CD4-positive, alpha-beta T cell treated with Interferon alpha-2 for 1 hour (primary cell): ENCODE measurements at places on chromosomes 3 and 15.

- no peak for DNase-seq
Observed at GRCh38 chr3:149356044-149356592, 21.3 kb downstream of the TM4SF1 start.

GRCh38 chr15:34757262-34757661 lies 2.5 kb upstream of the GJD2 start:
- DNase-seq = no peak

DNA sequence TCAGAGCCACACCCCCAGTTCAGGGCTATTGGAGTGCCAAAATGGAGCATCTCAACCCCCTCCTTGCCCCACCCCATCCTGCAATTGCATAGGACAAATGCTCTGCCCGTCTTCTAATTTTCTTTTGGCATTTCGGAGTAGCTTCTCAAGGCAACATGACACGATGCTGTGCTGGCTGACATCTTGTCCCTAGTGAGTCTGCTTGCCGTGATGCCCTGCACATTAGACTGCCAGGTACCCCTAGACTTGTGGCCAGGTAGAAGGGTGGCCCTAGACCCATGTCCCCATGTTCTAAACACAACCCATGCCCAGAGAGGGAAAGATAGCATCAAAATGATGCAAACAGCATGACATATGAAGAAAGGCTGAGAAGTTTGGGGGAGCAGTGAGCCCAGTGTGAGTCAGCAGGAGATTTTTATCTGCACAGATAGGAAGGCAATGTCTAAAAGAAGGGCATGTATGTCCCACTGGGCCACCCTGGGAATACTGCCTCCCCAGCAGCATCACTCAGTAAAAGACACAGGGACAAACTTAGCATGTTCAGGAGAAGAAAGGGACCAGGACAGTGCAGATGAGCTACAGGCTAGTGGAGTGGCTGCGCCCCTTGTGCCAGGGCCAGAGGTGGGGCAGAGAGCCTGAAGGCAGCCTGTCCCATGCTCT lies 36.8 kb downstream of the CA12 start:
- DNase-seq = no peak

- DNase-seq = no peak
Observed at GRCh38 chr3:132818251-132818650, 96.0 kb upstream of the NPHP3 start.

DNA sequence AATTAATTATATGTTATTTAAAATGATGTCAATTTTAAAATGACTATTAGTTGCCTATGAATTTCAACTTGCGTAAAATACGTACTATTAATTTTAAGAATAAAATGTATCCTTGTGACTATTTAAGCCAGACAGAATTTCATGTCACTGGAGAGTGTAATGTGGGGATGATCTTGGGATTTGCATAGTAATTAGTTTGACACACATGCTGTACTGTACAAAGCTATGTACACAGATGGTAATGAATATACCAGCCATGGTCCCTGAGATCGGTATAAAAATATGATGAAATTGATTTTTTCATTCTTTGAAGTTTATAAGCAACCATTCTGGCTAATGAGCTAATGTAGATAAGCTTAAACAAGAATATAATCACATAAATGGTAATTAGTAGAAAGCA lies 134.4 kb upstream of the ROBO1 start:
- no peak for DNase-seq

- DNase-seq = no peak
Observed at GRCh38 chr15:32718821-32719716, 1.3 kb downstream of the GREM1 start.

DNA sequence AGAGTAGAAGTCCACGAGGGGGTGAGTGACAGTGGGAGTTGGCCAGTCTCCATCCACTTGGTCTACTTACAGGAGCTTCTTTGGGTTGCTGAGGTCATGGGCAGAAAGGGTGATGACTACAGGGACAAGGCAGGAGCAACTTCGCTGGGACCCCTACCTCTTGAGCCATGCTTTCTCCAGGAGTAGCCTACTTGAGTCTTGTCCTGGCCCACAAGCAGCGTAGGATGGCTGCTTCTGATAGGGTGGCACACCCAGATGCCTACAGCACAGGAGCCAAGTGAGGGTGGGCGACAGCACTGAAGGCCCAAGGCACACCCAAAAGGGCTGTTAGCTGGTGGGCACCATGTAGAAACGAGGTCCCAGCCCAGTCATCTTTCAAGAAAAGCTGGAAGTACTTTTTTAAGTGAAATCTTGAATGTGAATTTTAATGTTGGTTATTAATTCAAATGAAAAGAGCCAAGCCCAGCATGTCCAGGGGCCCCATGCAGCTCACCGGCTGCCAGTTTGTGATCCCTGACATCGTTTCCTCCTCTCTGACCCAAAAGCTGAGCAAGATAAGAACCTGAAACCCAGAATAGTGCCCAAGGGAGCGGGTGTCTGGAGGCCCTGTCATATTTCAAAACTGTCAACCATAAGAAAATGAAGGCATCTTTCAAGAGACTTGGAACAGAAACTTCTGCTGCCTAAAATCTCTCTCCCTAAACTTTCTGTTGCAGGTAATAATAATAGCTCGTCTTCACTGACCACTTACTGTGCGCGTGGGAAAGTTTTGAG lies 2.2 kb upstream of the CPEB1 start:
- DNase-seq = no peak

GRCh38 chr15:71773206-71773859 lies 37.0 kb upstream of the NR2E3 start:
- no peak for DNase-seq

GRCh38 chr3:49775538-49775937 lies 10.8 kb downstream of the IP6K1 start:
- DNase-seq = no peak

GRCh38 chr15:52164631-52165265 lies 26.4 kb downstream of the GNB5 start:
- DNase-seq = no peak

GRCh38 chr3:77158730-77159581 lies 119.1 kb downstream of the ROBO2 start:
- DNase-seq = no peak

DNA sequence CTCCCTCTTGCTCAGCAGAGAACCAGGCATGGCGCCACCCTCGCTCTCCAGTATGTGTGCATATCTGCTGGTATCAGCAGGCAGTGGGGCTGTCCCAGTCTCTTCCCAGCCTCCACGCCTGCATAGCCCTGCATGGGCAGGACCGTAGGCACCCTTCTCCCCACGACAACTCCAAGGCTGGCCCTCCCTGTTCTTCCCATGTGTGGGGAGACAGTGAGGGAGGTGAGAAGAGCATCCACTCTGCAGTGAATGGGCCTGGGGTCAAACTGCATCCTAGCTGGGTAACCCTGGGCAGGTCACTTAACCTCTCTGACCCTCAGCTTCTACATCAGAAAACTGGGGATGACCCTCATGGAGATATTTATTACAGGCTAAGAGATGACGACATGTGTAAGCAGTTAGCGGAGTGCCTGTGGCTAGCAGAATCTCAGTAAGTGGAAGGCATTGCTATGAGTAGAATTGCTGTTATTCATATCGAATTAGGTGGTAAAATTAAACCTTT lies 13.3 kb upstream of the SSUH2 start:
- DNase-seq = no peak

- DNase-seq = no peak
Observed at GRCh38 chr15:96431786-96432185, 101.3 kb downstream of the NR2F2 start.

DNA sequence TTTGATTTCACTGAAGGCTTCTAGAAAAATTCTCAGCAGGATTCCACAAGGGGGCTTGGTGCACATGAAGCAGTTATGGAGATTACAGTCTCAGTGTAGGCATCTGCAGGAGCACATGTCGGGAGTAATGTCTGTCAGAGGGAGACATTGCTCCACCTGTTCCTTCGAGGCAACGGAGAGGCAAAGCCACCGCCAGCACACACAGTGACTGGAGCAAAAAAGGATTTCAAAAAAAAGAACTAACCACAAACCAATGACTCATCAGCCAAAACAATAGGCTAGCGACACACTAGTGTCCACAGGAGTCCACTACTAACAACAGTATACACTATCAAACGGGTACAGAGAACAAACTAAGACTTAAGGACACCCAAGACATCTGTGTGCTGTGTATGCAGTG lies 68.9 kb downstream of the NPTN start:
- no peak for DNase-seq

GRCh38 chr15:57462381-57462780 lies 86.1 kb downstream of the CGNL1 start:
- no peak for DNase-seq

- no peak for DNase-seq
Observed at GRCh38 chr3:64741341-64741740, 53.5 kb upstream of the ADAMTS9 start.

GRCh38 chr3:85862893-85863455 lies 904.2 kb downstream of the CADM2 start:
- DNase-seq = no peak

GRCh38 chr3:173660645-173661299 lies 263.2 kb downstream of the NLGN1 start:
- no peak for DNase-seq

DNA sequence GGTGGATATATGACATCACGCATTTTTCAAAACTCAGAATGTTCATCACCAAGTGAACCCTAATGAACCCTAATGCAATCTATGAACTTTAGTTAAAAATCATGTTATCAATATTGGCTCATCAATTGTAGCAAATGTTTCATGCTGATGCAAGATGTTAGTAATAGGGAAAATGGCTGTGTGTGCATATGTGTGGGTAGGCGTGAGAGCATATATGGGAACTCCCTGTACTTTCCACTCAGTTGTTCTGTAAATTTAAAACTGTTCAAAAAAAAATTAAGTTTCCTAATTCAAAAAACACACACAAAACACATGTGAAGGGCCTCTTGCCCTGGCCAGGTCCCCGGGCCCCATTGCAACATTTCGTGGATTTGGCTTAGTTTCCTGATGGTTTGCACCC lies 89.7 kb upstream of the PROK2 start:
- no peak for DNase-seq

DNA sequence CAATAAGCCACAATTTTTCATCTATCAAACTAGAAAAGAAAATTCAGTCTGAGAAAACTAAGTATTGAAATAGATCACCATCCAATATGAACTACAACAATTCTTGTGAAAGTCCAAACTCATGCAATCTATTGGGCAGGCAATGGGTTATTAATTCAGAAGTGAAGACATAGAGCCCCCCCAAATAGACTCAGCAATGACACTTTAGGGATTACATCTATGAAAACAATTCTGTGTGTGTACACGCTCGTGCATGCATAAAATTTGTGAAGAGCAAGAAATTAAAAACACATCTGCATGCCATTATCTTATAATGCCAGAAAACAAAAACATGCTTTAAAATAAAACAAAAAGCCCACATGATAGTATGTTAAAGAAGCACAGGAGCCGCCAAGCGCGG lies 151.3 kb downstream of the NR1I2 start:
- no peak for DNase-seq

GRCh38 chr3:83514130-83514914 lies 1444.5 kb upstream of the CADM2 start:
- DNase-seq = no peak

DNA sequence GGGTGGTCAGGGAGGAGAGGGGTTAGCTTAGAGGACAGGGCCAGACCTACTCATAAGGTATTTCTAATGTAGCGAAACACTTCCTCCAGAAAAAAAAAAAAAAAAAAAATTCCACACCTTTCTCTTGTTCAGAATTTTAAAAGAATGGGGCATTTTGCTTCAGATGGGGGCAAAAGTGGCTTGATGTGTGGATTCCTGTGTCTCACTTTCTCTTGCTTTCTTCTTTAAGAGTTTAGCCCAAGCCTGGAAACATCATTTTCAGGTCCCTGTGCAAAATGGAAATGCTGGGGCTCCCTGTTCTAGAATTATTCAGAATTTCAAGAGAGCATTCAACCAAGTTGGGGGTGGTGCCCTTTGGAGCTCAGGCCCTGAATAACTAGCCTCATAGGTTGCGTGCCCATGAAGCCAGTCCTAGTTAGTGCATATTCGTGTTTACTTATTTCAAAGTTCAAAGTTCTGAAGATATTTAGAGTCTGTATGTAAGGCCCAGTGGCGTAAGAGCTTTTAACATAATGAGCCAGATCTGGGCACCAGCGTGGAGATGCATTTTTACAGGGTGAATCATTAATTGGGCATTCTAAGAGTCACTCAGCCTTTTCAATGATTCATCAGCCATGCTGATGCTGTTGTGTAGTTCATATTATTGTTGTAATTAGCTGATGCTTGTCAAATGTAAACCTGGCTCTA lies 104.5 kb downstream of the RPLP1 start:
- DNase-seq = no peak

DNA sequence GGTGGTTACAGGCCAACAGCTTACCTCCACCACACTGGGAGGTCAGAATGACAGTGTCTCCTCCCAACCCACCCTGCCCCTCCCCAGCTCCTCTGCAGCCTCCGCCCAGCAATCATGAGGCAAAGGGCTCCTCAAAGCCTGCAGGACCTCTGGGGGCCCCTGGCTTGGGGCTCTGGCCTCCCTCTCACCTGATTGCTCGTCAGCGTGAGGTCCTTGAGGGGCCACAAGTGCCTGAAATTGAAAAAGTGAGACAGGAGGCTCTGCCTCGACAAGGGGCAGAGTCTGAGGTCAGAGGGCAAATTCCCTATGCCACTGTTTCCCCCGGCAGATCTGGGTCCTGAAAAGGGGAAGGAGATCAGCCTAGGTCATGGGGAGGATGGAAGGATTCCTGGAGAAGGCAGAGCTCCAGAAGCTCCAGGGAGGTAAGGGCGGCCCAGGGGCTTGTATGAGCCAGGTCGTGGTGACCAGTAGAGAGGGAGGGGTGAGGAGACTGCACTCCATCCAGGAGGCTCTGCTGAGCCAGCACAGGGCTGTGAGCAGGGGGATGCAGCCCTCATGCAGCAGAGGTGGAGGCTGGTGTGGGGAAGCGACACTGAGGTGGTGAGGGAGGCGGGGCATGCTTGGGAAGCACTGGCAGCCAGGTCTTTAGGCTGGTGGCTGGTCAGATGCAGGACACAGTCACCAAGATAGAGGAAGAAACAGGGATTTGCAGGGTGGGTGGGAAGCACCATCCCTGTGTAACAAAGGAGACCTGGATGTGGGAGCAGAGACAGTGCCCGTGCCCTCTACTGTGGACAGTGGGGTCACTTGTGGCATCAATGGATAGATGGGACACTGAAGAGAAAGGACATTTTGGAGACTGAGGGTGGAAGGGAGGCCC lies 20.1 kb downstream of the ALS2CL start:
- no peak for DNase-seq

DNA sequence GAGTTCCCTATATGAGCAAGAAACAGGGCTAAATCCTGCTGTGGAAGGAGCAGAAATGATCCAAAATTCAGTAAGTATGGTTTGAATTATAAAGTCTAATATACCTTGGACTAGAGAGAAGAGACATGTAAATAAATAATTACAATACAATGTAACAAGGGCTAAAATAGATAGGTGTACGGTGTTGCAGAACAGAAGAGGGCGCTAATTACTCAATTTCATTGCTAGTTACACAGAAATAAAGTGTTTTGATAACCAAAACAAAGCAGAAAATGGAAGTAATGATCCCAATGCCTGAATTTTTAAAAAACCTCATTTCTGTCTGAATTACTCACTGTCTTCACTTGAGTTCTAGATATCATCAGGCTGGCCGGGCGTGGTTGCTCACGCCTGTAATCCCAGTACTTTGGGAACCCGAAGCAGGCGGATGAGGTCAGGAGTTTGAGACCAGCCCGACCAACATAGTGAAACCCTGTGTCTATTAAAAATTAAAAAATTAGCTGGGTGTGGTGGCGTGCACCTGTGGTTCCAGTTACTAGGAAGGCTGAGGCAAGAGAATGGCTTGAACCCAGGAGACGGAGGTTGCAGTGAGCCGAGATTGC lies 8.3 kb upstream of the PLCH1 start:
- no peak for DNase-seq

- no peak for DNase-seq
Observed at GRCh38 chr3:134375582-134376384, 1.5 kb upstream of the AMOTL2 start.
